ENCODE measurements at places on chromosomes 2 and 18.
A peak's percentile ranks its signal among the peaks of the same experiment; 100 is the strongest.

- no peak for DNase-seq
These were observed 50.0 kb downstream of the SLC8A1 start for GRCh38 chr2:40401896-40402295.

GRCh38 chr2:105910497-105911238 is 166.0 kb downstream of the NCK2 start:
- peak; percentile 62 for DNase-seq

DNA sequence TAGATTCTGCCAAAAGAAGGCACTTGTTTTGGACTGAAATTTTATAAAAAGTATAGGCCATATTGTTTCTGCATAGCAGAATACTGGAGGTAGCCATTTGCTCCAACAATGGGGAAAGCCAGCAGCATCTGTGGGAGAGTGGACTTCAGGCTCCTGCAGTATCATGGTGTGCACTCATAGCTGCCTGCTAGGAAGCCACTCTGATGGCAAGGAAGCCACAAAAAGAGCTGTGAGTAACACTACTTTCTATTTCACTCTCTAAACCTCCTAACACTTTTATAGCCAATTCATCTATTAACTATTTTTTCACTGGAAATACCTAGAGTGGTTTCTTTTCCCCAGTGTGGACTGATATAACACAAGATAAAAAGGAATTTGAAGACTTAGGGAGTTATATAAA is 144.4 kb upstream of the KCNJ3 start:
- no peak for DNase-seq

GRCh38 chr18:3528231-3528630 is 78.3 kb downstream of the TGIF1 start:
- no peak for DNase-seq

- no peak for DNase-seq
These were observed 180.8 kb upstream of the MMADHC start for GRCh38 chr2:149768320-149768799.

DNA sequence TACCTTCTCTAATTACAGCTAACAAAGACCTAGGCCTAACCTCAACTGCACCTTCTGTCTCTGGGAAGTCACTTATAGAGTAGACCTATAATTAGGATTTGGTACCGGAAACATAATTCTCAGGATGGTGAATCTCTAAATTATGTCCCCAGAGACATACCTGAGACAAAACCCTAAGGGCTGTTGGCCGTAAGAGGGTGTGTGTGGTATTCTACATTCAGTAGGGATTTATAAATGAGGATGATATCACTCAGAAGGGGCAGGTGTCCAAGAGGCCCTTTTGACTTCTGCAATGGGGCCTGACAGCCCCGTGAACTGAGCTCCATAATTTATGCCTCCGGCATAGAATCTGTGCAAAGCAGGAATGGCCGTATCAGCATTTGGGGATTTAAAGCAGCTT is 13.5 kb upstream of the DARS1 start:
- DNase-seq, result no peak
